Skeletal muscle cell (primary cell): ENCODE measurements at places on chromosomes 6 and 20.

GRCh38 chr6:144898052-144898689 is 613.0 kb downstream of the UTRN start:
- DNase-seq: peak; percentile 39

GRCh38 chr6:26556263-26557070 is 18.3 kb downstream of the HMGN4 start:
- DNase-seq: peak; percentile 80

DNA sequence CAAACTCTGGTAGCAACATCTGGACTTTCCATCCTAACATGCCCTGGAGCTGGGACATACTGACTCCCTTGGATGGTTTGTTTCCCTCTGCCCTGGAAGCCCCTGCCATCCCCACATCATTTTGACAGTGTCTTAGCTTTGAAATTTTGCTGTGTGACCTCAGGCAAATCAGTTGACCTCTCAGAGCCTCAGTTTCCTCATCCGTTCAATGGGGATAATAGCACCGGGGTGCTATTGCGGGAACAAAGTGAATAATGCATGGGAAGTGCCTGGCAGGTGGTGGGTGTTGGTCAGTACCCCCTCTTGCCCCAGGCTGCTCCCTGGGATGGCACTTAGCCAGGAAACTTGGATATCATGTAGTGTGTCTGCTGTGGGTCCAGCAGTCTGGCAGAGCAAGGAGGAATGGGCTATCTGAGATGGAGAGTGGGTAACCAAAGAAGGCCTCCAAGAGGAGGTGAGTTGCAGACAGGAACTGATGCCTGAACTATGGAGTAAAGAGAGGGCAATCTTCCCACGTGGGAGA is 88.6 kb downstream of the MRPL14 start:
- no peak for DNase-seq

GRCh38 chr6:39951716-39952115 is 17.5 kb upstream of the MOCS1 start:
- no peak for DNase-seq

- DNase-seq: no peak
Observed at GRCh38 chr6:41519305-41519744, 26.9 kb upstream of the FOXP4 start.

GRCh38 chr6:152435816-152436215 is 201.3 kb downstream of the SYNE1 start:
- no peak for DNase-seq

DNA sequence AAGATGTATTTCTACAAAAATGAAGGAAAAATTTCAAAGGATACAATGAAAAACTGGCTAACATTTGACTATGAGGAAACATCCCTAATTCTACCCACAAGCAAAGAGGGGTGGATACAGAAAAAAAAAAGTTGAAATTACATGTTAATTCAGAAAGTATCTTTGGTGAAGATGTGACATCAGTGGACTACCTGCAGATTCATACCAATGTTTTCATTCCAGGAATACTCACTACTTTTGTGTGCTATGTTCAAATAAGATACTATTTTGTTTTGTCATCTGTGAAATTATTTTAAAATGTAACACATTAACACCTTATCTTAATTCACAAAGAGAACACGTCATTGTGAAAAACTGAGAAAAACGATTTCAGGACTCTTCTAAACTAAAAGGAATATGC is 159.3 kb upstream of the SHLD1 start:
- no peak for DNase-seq

DNA sequence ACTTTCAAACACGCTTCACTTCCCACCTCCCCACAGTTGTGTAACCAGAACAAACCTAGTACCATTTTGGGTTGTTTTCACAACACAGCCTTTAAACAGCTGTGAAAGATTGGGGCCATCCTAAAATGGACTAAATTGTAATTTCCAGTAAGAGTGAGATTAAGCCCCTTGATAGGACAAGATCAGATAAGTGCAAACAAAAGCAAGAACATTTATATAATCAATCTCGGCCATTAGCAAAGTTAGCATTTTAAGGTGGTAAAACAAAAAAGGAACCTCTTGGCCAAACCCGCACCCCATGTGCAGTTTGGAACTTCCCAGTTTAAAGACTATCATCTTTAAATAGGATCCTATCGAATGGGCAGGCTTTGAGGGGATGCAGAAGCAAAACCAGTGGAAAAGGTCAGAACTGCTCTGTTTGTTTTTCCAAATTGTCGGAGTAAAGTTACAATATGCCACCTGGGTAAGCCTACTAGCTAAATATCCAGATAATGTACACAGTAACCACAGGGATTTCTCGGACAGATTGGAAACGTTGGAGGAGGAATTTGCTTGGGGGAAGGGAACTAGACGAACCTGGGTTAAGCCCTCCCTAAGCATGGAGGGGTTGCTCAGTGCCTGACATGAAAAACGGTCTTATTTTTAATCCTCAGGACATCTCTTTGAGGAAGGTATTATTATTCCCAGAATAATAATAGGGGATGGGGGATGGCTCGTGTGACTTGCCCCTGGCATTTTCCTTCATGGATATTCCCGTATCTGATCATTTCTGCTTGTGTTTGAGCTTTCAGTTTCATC is 159.8 kb upstream of the SALL4 start:
- no peak for DNase-seq

DNA sequence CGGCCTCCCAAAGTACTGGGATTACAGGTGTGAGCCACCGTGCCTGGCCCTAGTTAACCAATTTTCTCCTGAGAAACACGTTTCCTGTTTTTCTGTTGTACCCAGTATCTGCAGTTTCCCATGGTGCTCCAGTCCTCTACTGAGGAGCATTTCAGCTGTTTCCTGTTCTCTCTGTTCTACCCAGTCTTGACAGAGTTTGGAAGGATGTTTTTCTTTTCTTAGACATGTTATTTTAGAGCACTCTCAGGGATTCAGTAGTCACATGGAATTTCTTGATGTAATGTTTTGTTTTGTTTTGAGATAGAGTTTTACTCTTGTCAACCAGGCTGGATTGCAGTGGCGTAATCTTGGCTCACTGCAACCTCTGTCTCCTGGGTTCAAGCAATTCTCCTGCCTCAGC is 129.8 kb upstream of the TIAM2 start:
- DNase-seq: no peak

DNA sequence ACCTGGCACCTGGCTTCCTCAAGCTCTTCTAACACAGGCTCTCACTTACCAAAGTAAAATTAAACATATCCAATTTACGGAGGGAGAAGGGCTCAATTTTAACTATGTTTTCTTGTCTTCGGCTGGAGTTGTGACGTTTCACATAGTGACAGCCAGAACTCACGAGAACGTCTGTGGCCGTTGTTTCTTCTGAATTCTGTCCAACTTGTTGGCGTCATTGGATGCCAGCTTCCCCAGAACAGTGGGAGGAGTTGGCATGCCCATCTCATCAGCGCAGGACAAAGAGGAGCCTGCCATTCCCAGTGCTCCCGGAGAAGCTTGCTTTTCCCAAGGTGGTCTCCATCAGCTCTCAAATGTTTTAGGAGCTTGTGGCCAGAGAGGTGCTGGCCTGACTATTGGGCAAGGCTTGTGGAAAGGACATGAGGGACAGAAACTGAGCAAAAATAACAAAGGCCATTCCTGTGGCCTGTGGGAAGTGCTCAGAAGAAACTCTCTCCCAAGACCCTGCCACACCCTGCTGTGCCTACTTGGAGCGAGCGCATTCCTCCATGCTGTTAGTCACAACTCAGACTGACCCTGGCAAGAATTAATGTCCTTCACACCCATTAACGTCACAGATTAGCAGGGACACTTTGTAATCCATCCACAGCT is 265.4 kb upstream of the CDH4 start:
- no peak for DNase-seq

DNA sequence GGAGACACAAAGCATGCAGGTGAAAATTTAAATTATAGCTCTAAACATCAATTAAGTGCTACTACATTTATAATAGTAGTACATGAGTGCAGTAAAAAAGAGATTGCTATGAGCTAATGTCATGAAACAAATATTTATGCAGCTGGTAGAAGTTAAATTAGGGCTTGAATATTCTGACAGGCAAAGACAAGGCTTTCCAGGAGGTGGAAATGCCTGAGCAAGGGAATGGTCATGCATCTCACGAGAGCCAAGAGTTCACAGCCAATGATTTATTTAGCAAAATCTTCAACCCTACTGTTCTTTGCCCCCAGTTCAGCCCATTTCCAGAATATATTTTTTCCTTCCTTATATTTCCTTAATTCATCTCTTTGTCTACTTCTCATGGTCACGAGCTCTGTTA is 128.9 kb downstream of the HIVEP2 start:
- no peak for DNase-seq

GRCh38 chr6:45212976-45213375 is 115.2 kb upstream of the RUNX2 start:
- no peak for DNase-seq
